ENCODE measurements at places on chromosomes 12 and 14.

- DNase-seq: no peak
These were observed 92.1 kb downstream of the LIN7A start for GRCh38 chr12:80845639-80846038.

GRCh38 chr14:95217391-95217900 lies 60.1 kb upstream of the DICER1 start:
- no peak for DNase-seq

- DNase-seq: no peak
These were observed 62.1 kb downstream of the ADGRD1 start for GRCh38 chr12:131015581-131016337.

DNA sequence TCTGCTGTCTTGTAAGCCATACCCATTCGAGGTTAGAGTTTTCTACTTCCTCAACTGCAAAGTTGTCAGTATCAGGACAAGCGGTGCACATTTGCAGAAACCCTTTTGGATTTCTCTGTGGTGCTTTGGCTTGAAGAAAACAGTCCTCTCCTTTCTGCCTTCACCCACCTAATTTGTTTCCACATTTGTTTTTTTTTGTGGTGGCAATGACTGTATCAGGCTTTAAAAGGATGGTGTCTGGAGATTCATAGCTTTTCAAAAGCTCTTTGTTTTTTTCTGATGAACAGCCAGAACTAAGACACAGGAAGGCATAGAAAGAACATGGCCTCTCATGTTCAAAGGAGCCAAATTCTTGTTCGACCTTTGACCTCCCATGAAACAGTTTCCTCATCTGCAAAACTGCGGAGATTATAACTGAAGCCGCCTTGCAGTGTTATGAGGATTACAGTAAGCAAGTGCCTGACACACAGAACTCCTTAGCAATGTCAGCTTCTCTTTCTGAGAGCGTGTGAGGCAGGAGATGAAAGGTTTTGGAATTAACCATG lies 270.6 kb upstream of the TBX3 start:
- DNase-seq: no peak

DNA sequence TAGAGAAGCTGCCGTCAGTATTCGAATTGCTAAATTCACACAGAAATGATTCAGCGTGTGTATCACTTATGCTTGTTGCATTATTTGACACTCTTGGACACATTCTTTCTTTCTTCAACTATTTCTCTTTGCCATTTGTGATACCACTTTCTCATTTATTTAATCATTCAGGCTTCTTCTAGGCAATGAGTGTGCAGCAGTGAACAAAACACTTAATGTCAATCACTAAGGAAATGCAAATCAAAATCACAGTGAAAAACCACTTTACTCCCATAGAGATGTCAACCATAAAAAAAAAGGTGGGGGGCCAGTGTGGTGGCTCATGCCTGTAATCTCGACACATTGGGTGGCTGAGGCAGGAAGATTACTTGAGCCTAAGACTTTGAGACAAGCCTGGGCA lies 214.6 kb downstream of the FLRT2 start:
- no peak for DNase-seq

- no peak for DNase-seq
These were observed 61.9 kb downstream of the ESR2 start for GRCh38 chr14:64232095-64232838.

DNA sequence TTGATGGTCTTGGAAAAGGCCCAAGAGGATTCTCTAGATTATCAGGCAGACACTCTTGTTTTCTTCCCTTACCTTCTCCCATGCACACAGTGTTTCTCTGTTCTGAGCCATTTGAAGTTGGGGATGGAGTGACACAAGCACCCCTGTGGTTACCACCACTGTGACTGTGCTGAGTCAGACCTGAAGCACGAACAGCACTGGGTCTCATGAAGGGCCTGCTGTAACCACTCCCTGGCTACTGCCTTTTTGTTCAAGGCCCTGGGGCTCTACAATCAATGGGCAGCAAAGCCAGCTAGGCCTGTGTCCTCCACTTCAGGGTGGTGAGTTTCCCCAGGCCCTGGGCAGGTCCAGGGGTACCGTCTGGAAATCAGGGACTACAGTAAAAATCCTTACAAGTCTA lies 65.5 kb downstream of the TSPAN8 start:
- no peak for DNase-seq

DNA sequence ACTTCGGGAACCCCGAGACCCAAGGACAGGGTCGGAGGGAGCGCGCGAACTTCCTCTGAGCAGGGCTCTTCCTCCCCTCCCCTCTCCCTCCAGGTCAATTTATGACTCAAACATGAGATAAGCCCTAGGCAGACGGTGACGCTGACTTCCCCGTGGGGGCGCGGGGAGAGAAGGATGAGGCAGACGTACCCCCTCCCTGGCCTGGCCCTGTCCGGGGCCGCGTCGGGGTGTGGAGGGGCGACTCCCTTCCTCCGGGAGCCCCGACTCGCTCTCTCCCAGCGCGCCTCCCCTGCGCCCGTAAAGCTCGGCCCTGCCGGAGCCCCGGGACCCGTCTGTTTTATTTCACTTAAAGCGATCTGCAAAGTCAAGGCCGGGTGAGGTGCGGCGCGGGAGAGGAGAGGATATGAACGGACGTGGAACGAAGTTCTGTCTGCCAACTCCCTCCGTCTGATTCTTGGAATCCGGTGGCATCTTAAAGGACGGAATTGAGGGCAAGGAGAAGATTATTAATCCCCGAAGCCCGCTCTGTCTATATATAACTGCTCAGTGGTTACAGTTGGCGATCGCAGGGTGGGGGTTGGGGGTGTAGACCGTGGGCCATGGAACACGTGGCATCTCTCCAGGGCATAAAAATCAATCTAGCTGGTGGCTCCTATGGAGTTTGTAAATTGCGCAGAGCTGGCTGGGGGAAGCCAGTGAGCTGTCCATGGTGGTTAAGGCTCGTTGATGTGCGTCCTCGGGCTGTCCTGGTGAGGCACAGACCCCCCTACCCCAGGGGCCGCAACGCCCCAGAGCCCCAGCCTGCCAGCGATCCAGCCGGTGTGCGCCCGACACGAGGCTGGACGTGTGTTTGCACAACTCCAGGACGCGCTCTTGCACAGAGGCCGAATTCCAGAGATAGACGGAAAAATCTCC lies 2.9 kb upstream of the PTHLH start:
- DNase-seq: peak; percentile 83

- DNase-seq: no peak
These were observed 1037.1 kb downstream of the GALC start for GRCh38 chr14:86955771-86956354.

DNA sequence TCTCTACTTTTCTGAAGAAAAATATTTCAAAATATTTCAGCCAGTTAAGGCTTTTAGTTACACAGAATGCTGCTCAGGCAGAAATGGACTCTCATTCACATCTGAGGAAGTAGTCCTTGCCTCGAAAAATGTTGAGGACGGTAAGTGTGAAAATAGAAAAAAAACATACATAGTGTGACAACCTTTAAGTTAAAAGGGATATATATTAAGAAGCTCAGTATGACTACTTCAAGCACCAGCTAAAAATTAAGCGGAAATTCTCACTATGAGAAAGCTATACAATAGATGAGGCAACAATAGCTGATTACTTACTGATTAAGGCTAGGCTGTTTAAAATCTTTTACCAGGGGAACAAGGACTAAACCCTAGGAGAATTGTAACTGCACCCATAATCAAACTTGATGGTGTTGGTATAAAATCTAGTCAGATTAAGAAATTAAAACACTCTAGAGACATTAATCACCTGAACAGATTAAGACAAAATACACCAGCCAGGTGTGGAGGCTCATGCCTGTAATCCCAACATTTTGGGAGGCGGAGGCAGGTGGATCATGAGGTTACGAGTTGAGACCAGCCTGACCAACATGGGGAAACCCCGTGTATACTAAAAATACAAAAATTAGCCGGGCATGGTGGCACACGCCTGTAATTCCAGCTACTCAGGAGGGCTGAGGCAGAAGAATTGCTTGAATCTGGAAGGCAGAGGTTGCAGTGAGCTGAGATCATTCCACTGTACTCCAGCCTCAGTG lies 53.9 kb downstream of the HNRNPC start:
- DNase-seq: no peak

DNA sequence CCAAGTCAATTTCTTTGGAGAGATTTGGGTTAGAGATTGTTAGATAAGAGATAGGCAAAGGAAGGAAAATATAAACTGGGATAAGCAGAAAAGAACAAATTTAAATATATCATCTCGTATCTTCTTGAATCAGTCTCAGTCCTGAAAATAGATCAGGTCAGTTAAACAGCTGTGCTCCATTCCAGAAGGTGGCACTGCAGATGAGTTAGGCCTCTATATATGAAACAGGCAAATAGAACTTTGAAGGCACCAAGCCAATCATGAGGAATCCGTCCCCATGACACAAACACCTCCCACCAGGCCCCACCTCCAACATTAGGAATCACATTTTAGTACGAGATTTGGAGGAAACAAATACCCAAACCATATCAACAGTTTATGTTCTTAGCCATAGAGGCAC lies 605.5 kb upstream of the USP15 start:
- no peak for DNase-seq

DNA sequence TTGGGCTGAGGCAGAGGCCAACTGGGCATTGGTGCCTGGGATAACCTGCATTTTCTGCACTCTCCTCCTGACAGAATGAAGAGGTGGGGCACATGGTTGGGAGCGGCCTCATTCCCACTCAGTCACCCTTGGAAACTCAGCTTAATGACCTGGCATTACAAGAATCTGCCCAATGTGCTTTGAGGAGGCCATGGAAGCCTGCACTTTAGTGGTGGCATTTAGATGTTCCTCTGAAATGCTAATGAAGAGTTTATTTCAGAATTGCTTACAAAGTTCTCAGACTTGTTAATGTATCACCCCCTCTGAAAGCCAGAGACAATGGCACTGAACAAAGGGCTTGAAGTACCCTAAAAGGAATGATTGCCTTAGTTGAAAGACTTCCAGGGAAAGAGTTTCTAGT lies 71.4 kb upstream of the PARP11 start:
- DNase-seq: peak; percentile 54

DNA sequence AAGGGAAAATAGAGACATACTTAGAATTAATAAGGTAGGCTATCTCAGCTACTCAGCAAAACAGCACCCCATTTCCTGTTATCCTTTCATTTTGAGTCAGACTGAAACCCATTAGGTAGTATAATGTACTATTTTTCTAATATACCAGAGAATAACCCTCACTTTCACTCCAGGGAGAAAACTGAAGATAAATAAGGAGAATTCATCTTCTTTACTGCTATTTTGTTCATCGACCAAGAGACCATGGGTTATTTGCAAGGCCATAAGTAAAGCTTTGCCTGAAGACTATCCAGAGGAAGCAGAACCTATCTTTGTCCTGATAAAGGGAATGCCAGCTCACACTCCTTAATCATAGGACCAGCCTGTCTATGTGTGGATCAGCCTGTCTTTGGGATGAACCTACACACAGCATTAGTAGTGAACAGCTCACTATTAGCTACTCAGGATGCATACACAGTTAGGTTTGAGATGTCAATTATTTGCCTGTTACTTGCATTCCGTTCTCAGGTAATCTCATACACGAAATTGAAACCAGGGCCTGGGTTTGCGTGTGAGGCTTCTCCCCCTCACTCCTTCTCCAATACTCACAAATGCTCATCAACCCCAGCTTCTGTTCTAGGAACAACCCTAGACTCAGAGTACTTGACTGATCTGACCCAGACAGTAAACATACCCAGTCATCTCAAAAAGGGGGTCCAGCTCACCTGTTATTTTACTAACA lies 124.4 kb downstream of the DAD1 start:
- no peak for DNase-seq

DNA sequence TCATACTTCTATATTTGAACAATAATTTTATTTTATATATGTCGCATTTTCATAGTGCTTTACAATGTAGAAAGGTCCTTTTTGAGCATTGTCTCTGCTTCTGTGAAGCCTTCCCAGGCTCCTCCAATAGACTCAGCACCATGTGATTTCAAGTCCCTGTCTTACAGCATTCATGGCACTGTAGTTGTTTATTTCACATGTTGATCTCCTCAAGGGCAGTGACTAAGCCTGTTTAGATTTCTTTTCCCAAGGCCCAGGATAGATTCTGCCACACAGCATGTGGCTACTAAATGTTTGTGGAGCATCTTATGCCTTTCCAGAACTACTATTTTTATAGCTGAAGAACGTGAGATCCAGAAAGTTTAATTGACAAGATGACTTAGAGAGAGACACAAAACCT lies 391.7 kb downstream of the TMEM117 start:
- DNase-seq: no peak

DNA sequence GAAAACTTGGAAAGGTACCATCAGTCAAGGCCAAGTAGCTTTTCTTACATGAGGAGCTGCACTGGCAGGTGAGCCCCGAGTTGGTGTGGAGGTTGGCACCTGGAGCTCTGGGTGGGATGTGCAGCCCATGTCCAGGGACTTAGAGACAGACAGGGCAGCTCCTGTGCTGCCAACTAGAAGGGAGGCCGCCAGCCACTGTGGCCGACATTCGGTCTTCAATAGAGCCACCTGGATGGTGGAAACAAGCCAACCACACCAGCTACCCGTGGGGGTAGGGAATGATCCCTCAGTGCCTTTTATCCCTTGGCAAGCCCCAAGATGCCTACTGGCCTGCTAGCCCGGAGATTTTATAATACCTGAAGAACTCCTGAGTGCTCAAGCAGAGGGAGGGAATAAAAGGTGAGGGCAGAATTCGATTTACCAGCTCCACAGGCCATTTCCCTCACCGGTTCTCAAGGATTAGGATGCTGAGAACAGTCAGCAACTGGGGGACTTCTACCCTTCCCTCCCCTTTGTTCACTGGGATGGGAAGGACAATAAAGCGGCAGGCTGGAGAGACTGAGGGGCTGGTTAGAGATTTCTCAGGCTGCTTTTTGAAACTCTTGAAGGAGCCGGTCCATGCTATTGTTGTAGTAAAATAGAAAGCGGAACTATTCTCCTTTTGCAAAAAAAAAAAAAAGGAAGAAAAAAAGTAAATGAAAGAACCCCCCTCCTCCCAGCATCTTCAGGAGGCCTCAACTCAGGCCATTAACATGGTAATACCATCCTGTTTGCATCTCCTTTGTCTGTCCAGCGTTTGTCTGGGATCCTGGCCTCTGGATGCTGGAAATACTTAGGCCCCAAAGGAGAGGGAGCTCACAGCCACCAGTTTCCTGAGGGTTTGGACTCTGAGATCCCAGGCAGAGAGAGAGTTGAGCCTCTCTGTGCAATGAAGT lies 321.6 kb downstream of the ZFP36L1 start:
- DNase-seq: peak; percentile 73

- no peak for DNase-seq
These were observed 456.9 kb upstream of the TMEM132C start for GRCh38 chr12:127810041-127810440.

DNA sequence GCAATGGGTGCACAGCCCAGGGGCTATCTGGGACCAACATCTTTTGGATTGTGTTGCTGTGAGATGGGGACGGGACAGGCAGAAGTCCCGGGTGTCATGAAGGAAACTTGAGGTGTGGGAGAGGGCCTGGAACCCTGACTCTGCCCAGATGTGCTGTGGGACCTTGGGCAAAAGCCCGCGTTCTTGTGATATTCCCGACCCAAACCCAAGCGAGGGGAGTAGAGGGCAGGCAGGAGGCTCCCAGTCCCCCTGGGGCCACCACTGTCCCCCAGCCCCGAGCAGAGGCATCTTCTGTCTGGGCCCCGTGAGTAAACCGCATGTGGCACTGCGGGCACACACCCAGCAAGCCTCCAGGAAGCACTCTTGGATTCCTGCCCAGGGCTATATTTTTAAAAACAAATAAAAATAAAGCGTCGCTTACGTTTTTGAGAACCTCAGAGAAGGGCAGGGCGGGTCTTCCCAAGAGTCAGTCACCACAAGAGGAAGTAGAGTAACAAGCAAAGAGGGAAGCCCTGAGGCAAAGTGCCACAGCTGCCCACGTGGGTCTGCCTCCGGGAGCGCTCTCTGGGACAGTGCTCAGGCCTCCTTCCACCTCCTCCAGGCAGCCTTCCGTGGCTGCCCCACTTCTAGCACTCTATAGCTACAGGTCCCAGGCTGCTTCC lies 39.5 kb downstream of the BEGAIN start:
- DNase-seq: no peak

All from iPS-NIHi11 (cell line).